Kidney (tissue), 22 donors: ENCODE measurements at places on chromosomes 2 and 18. TPM values are rescaled to one million over a fixed set of nuclear protein-coding genes. Genes with fewer than 3 reads are reported as not detected.

DNA sequence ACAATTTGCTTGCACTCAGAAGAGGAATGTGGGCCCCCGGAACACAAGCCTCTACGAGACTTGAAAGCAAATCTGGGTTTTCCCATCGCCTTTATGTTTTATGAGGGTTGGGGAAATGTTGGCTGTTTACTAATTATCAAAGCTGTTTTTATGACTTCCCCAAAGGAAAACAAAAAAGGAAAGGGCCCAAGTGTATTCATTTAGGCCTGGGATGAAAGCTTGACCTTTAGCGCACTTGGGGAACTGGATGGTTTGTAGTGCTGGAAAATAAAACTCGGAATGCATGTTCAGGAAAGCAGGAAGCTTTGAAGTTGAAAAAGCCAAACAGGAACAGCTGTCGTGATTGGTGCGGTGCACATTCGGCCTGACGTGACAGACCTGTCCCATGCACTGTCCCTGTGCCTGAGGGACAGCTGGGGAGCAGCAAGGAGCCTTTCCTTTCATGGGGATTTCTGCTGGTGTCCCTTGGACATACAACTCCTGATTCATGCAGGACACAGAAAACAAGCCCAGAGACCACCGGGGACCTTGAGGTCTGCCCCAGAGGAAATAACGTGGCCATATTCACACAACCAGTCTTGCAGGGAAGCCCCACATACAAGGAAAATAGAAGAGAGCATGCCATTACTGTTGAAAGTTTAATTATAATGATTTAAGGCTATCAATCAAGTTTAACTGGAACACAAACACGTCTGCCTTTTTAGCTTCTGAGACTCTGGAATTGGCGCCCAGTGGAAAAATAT lies 169.7 kb upstream of the APCDD1 start:
- peak; percentile 41 for DNase-seq

- no peak for DNase-seq
These were observed 1.5 kb downstream of the TTC32 start for GRCh38 chr2:19899985-19900930.

Gene SETBP1
- 2.7 TPM for polyA plus RNA-seq

GRCh38 chr2:52465287-52465686 lies 1302.3 kb upstream of the CHAC2 start:
- no peak for DNase-seq

GRCh38 chr2:20424300-20425290 lies 22.3 kb upstream of the RHOB start:
- no peak for DNase-seq

Gene RAD51AP2
- not detected for polyA plus RNA-seq

Gene MOGAT1
- not detected for polyA plus RNA-seq

DNA sequence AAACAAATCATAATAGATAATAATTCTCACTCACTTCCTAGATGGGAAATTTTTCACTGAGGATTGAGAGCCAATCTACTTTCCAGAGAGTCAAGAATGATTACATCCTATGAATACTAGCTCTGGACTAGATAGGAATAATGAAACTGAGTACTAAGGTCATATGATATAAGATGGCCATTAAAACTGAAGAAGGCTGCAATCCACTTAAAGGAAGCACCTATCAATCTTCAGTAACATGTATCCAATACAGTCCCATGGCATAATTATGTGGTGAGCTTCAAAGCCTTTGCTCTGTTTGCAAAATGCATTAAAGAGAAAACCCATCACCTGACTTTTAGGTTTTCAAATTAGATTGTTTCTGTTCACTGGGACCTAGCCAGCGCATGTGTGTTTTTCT lies 398.0 kb upstream of the MEIS1 start:
- no peak for DNase-seq
